ENCODE measurements at places on chromosomes 7 and 10.

GRCh38 chr7:151813445-151813844 is 63.5 kb downstream of the PRKAG2 start:
- no peak for DNase-seq

GRCh38 chr7:44401692-44402091 is 76.3 kb upstream of the CAMK2B start:
- no peak for DNase-seq

GRCh38 chr10:12629767-12630165 is 280.4 kb downstream of the CAMK1D start:
- DNase-seq, result no peak

DNA sequence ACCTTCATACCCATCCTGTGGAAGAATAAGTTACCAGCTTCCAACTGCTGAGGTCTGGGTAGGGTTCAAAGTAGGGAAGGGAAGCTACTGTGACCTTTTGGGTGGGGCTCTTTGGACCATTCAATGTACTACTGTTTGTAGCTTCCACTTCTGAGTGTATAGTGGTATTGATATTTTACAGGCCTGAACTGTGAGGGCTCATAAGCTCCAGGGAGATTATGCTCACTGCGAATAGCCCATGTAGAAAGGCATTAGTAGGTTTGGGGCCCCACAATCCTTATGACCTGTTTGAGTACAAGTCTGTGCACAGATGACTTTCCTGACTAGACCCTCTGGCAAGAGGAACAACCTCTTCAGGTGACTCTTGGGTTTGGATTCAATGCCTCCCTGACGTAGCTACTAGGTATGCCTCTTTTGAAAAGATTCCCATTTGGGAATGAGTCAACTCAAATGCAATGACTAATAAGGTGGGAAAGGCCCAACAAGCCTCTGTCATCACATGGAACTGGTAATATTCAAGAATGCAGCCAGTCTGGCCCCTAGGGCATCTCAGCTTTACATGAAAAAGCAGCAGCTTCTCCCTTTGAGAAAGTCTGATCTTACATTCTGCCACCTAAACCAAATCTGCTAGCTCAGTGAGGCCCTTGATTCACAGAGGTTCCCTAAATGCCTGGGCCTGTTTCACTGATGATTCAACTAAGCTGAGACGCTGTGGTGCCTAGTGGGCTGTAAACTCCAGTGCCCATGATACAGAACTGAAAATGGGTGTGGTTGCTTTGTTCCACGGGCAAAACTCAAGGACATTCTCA is 79.8 kb downstream of the ABI1 start:
- DNase-seq, result no peak

DNA sequence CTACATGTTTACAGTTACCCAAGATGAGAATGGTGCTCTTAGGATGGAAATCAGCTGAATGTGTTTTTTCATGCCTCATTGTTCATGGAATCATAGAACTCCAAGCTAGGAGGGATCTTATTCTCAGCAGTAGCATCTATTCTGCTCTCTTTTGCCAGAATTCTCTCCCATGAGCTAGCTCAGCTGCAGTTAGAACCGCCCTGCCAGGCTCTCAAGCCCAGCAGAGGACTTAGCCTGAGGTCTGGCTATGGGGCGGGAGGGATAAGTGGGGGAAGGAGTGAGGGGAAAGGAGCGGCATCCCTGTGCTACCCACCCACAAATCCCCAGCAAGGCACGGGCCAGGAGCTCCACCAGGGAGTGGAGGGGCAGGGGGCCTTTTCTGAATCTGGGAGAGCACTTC is 120.7 kb upstream of the PLXNA4 start:
- no peak for DNase-seq

DNA sequence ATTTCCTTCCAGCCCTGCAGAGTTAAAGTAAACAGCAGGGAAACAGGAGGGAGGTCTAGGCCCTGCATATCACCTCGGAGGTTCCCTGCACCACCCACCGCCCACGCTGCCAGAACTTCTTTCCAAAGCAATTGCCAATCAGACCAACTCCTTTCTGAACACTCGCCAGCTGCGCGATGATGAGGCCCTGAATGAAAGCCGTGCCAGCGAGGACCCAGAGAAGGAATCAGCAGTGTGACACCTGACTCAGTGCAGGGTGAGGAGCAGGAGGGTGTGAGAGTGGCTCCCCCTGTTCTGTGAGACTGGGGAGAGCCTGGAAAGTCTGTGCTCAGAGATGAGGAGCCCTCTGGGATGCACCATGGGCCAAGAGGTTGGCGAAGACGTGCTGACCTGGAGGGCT is 3.3 kb upstream of the TCERG1L start:
- DNase-seq, result no peak

GRCh38 chr10:47301833-47302232 is 1.8 kb downstream of the GDF10 start:
- DNase-seq, result no peak

DNA sequence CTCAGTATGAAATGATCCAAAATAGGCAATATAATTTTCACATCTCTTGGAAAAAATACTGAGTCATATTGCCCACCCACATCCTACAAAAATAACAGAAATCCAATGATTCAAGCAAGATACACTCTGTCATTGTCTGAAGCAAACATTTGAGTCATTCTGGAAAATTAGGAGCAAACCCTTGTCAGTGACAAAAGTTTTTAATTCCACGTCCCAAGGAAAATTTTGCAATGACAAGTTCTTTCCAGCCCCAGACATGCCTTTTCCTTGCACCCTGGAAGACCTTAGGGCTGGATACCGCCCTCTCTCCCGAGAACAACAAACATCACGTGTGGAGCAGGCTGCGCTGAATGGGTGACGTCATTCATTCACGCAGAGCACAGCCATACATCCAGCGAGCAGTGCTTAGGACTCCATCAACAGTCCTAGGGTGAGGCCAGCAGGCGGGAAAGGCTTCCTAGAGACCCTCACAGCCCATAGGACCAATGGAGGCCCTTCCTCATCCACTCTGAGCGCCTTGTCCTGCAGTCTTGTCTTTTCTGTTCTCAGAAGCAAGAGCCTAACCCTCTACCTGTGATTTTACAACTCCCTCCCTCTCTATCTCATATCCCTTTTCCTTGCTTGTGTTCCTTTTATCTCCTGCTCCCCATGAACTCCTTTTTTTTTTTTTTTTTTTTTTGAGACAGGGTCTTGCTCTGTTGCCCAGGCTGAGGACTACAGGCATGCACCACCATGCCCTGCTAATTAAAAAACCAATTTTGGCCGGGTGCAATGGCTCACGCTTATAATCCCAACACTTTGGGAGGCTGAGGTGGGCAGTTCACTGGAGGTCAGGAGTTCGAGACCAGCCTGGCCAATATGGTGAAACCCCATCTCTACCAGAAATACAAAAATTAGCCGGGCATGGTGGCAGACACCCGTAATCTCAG is 23.5 kb upstream of the KDM7A start:
- peak; percentile 48 for DNase-seq

GRCh38 chr7:90708841-90709317 is 112.8 kb downstream of the CDK14 start:
- peak; percentile 68 for DNase-seq

- no peak for DNase-seq
Observed at GRCh38 chr7:90432752-90433151, 29.5 kb downstream of the CLDN12 start.

GRCh38 chr7:122123746-122124145 is 20.3 kb downstream of the AASS start:
- DNase-seq, result no peak

DNA sequence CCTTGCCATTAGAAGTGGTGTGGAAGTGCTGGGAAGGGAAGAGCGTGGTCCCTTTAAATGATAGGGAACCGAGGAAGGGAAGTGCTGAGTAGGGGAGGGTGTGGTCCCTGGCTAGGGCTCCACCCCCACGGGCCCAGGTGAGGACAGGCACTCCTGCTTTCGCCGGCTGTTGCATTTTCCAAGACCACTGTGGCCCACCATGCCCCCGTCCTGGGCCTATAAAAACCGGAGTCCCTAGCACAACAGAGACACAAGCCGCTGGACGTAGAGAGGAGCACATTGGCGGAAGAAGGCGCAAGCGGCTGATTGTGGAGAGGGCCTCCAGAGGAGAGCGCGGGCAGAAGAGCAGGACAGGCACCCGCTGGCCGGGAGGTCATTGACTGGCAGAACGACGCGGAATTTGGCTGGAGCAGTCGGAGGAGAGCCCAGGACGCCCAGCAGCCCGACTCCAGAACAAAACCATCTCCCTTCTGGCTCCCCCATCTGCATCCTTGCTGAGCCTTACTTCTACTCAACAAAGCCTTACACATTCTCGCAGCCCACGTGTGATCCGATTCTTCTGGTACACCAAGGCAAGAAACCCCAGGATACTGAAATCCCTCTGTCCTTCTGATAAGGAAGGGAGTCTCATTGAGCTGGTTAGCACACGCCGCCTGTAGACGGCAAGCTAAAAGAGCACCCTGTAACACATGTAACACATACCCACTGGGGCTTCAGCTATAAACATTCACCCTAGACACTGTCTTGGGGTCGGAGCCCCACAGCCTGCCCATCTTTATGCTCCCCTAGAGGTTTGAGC is 146.2 kb upstream of the LYZL1 start:
- no peak for DNase-seq

DNA sequence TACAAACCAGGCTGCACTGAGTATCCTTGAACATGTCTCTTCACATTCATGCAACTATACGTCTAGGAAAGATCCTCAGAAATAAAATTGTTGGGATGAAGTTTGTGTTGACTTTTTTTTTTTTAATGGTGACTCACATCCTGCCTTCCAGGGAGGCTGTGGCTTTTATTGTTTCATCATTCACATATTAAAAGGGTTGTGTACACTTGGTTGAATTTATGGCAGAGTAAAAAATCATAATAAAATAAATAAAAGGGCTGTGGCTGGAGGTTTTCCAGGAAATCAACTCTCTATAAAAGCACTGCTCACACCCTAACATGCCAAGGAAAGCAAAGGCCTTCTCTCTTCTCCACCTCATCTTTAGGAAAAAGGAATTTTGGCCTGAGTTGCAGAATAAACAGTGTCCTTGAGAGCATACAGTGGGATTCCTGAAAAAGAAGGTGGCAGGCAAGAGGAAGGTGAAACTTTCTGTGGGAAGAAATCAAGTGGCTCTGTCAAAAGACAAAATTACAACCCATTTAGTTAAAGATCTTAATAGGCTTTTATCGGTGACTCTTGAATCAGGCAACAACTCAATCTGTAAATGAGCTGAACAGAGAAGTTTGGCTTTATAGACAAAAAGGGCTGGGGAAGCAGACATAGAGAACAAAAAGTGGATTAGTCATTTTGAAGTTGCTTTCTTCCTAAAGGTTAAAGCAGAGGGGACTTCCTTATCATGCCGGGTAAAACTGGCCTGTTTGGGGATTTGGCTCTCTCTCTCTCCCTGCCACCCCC is 41.6 kb upstream of the FHIP2A start:
- peak; percentile 75 for DNase-seq

DNA sequence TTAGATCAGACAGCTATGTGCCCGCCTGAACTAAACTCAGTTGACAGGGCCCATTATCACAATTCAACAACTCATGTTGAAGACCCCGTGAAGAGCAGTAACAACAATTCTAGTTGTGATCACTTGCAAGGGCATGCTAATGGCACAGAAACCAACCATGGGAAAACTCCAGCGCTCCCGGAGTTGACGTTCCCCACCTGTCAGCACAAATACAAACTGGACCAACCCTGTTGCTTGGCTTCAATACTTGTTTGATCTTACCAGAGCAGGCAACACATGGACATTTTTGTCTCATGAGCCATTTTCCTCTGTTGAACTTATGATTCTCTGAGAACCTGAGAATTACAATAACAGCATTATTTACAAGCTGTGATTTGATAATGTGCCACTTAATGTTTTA is 119.0 kb upstream of the LANCL2 start:
- no peak for DNase-seq

- no peak for DNase-seq
Observed at GRCh38 chr7:101278461-101279292, 33.8 kb upstream of the FIS1 start.

DNA sequence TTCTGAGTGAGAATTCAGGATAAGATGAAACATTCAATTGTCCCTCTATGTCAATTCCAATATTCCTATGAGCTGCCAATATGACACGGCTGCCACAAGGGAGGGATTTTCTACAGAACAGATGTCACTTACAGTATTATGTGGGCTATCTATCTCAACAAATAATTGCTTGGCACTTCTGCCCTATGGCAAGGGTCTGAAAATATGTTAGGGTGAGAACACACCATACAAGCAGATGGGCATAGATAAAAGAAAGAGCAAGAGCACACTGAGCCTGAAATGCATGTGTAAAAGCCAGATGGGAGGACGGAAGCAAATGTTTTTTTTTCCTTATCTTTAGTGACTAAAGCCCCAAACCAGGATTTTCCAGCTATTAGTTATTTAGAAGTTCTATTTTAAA is 70.1 kb upstream of the TFEC start:
- no peak for DNase-seq

GRCh38 chr7:332646-333392 is 42.8 kb downstream of the FOXL3 start:
- peak; percentile 80 for DNase-seq

DNA sequence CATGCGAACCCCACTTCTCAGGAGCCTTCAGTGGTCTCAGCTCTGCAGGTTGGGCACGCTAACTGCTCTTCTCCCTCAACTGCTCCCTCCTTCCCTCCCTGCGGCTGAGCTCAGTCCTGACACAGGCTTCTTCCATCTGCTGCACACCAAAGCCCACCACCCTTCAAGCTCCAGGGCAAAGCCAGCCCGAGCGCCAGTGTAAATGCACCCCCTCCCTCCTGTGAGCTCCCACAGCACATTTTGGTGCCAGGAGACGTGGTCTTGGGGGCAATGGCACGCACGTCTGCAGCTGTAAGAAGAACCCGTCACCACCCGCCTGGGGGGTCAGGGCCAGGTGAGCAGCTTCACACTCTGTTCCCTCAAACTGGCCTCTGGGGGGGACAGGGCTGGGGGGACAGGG is 15.9 kb downstream of the VIPR2 start:
- DNase-seq, result no peak

DNA sequence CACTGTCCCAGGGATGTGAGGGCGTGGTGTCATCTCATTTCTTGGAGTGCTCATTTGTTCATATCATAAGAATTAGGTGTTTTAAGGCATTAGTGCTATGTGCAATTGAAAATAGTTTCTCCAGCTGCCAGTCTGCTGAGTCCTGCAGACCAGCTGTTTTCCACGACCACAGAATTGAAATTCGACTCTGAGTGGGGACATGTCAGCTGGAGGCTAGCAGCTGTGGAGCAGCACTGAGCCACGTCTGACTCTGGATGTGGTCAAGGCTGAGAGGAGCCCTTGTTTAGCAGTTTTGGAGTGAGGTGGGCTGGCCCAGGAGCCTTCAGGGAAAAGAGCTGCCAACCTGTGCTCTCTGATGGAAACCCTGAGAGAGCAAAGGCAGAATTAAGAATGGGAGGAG is 156.3 kb upstream of the GRB10 start:
- no peak for DNase-seq

DNA sequence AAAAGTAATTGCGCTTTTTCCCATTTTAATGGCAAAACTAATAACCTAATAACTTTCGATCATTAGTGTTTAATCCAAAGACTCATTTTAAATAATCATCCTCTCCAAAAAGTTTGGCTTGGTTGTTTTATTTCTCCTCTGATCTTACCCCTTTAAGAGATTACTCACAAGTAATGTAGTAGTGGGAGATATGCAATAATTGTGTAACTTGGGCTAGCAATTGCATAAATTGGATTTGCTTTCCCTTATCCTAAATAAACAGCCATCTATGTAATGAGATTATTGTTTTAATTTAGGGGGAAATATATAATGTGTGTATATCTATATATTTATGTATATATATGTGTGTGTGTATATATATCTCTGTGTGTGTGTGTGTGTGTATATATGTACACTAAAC is 82.5 kb downstream of the RNLS start:
- no peak for DNase-seq

GRCh38 chr7:16465469-16466361 is at the start of gene SOSTDC1:
SOSTDC1 (minus strand) TSS chr7:16465738; CDS start chr7:16465668, 70 bp downstream.
- DNase-seq, result peak; percentile 77

Measured in small intestine (tissue), 16 donors.